NCI-H2029 (cell line): ENCODE measurements at places on chromosomes 5 and 9.

DNA sequence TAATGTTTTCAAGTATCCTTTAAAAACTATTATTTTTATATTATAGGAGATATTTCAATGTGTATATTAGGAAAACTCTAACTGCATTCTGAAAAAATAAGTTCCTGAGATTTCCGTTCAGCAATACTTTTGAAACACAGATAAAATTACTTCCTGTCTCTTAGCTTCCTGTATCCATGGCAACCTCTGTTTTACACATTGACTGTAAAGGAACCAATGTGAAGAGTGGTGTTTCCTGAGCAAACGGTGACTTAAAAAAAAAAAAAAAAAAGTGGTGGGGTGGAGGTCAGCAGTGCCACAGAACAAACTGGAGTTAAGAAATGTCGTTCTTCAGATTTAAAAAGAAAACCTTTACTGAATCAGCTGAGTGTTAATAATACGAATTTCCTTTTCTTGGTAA lies at the start of gene LRRC70:
Gene LRRC70, plus strand, starts transcription at position 280 of the 400 bp plus-strand sequence. CDS start 620 bp downstream, outside the sequence.
- DNase-seq: no peak

DNA sequence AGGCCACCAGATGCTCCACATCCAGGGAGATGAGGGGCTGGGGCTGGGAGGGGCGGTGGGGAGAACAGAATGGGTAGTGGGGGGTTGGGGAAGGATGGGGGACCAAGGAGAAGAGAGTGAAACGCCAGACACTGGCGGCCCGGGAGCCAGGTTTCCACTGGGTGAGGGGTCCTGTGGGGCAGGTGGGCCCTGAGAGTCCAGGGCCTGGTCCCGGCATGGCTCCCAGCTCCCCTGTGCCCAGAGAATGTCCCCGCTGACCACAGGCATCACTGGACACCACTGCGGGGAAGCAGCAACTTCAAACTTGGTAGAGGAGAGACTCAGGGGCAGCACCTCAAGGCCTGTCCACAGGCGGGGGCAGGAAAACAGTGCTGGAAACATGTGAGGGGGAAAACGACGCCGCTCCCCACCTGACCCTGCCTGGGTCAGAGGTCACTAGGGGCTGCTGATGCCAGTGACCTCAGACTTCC lies 13.2 kb downstream of the NINJ1 start:
- DNase-seq: no peak

GRCh38 chr5:39850291-39850690 lies 425.5 kb upstream of the DAB2 start:
- DNase-seq: no peak

DNA sequence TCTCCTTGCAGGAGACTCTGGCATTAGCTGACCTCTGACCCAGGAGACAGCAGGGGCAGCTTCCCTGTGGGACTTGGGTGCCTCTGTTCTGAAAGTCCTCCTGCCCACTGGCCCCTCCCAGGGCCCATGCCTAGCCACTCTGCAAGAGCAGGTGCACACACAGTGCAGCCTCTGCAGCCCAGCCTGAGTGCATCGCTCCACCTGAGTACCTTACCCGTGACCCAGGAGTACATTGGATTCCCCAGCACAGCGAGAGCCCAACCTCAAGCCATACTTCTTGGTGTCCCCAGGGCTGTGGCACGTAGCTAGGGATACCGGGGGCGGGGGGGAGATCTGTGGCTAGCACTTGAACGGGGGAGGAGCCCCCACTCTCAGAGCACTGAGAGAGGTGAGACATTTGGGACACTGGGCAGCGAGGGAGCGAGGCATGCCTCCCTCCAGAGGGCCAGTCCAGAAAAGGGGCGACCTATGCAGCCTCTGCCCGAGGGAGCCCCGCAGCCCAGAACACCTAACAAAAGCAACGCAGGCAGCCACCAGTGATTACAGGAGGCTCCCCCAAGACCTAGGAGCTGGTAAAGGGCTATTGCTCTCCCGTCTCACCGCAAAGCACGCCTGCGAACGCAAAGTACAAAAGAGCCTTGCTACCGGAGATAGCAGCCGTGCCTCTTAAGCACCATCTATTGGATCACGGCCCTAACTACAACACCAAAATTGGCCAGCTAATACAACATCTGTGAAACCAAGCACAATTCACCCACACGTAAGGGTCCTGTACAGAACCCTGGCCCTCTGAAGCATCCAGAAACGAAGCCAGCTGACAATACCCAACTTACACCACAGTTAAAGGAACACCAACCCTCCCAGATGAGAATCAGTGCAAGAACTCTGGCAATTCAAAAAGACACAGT lies 826 bp upstream of the PRDM9 start:
- no peak for DNase-seq

DNA sequence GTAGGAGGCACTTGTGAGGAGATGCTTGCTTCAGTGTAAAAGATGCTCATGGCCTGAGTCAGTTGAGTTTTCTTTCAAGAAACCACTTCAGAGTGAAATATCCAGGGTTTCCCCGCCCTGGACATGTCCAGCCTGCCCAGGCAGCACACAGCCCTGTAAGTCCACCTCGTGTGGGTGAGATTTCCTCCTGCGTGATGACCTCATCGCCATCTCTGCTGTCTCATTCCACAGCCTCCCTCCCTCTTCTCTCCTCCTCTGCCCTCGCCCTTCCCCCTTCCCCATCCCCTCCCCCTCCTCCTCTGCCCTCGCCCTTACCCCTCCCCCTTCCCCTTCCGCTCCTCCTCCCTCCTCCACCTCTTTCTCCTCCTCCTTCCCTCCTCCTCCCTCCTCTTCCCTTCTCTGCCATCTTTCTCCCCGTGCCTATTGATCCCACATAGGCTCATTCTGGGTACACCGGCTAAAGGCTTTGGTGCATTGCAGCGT lies 34.0 kb upstream of the NCS1 start:
- DNase-seq: no peak

GRCh38 chr5:150661086-150661485 lies at the start of gene MYOZ3:
Gene MYOZ3 (plus strand): TSS chr5:150661251. CDS start chr5:150662942, 1,691 bp downstream.
- DNase-seq: no peak

- no peak for DNase-seq
These were observed 148.2 kb downstream of the GIN1 start for GRCh38 chr5:102971676-102972293.

DNA sequence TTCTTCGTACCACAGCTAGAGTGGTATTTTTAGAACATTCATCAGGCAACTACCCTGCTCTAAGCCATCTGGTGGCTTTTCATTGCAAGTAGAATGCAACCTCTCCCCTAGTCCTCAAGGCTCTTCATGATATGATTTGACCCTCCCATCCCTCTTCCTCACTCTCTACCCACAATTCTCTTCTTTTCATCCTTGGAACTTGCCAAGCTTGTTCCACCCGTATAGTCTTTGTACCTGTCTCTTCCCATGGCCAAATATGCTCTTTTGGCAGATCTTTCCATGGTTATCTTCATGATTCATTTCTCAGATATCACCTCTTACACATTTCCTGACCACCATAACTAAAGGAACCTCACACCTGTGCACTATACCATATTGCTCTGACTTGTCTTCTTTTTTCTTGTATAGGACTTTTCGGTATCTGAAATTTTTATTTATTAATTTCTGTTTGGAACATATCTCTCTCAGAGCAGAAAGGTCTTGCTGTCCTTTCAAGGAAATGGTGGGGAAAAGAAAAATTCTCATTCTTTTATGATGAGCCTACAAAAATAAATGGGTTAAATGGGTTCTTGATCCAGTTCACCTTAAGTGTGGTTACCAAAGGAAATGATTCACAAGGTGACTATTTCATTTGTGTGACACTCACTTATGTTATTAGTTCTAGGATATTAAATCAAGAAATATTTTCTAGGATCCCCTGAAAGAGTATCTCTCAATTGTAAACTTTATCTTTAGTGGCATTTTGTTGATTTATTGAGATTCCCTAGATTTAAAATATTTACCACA lies 3.7 kb upstream of the CD274 start:
- no peak for DNase-seq

GRCh38 chr5:180133971-180134508 lies 62.5 kb upstream of the RNF130 start:
- DNase-seq: no peak

DNA sequence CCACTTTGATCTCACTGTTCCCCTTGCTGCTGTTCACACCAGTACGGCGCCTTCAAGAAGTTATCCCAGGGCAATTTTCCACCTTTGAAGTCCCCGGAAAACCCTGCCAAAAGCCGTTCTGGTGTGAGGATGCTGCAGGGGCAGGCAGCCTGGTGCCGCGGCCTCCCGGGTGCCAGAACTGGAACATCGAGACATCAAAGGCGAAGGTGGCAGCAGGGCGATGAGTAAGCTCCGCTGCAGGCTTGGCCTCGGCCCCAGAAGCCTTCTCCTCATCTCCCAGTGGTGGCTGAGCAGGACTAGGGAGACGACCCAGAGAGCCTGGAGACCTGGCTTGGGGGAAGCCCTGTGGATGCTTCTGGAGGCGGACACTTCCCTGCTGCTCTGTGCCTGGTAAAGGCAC lies 115.3 kb upstream of the MSX2 start:
- DNase-seq: no peak

- no peak for DNase-seq
These were observed 1060.5 kb upstream of the DMAC1 start for GRCh38 chr9:8860086-8860485.

GRCh38 chr5:131463656-131464055 lies 171.4 kb downstream of the RAPGEF6 start:
- no peak for DNase-seq

GRCh38 chr9:5718296-5719032 lies 89.6 kb downstream of the RIC1 start:
- DNase-seq: no peak

- no peak for DNase-seq
These were observed 46.8 kb upstream of the HAPLN1 start for GRCh38 chr5:83767409-83767992.

- DNase-seq: no peak
These were observed 8.9 kb downstream of the RAB24 start for GRCh38 chr5:177294632-177295031.

GRCh38 chr5:14465116-14465515 lies 116.5 kb upstream of the OTULINL start:
- no peak for DNase-seq

GRCh38 chr5:57358796-57359592 lies 123.6 kb downstream of the ACTBL2 start:
- DNase-seq: no peak

DNA sequence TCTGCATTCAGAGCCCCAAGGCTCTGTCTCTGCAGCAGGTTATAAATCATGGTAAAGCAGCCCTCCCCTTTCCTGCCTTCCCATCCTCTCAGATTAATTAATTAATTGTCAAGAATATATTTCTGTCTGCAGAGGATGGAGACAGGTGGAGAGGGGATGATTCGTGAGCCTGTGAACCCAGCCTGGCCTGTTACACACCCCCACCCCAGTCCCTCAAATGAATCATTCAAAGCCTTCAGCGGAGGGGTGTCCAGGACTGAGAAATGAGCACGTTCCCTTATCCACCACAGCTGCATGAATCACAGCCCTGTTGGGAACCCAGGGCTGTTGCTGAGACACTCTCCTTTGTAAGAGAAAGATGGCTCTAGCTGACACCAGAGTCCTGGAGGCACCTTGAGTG lies 56.0 kb downstream of the NIPAL4 start:
- no peak for DNase-seq

GRCh38 chr5:85293145-85293785 lies 908.6 kb upstream of the EDIL3 start:
- peak; percentile 2 for DNase-seq

GRCh38 chr9:16321461-16322119 lies 548.9 kb downstream of the BNC2 start:
- DNase-seq: no peak

DNA sequence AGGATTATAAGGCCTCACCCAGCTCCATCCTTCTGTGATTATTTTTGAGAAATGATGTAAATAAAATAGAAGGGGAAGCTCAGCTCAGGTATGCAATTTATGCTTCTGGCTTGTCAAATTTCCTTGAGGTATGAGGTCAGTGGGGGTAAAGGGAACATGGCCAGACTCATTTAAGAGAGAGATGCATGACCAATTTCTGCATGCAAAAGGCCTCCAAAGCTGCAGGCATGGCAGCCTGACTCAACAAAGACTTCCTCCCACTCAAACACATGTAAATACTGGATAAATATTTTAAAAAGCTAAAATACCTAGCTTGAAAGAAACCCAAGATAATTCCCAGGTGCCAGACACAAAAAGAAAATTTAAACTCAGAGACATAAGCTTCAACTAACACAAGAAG lies 101.4 kb upstream of the SLC1A3 start:
- no peak for DNase-seq

- DNase-seq: no peak
These were observed 46.5 kb downstream of the MAPKAP1 start for GRCh38 chr9:125660557-125660956.

DNA sequence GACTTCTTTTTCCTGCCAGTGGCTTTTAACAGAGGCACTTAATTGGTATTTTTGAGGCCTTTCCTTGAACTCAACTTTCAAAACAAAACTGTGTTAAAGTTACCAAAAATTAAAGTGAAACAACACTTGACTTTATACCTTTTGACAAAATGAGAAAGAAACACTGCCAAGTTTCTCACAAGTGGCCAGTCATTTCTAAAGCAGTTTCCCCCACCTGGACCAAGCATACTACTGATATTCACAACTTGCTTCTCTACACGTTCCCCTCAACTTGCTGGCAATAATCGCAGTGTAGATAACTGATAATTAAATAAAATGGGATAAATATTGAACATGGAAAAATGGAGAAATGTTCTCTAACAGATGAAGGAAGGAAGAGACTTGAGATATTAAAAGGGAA lies 135.7 kb downstream of the TLR4 start:
- DNase-seq: no peak

- DNase-seq: peak; percentile 15
These were observed 59.3 kb downstream of the FSTL4 start for GRCh38 chr5:133552925-133553525.

- DNase-seq: no peak
These were observed 377.6 kb downstream of the BRINP1 start for GRCh38 chr9:118991366-118992285.

DNA sequence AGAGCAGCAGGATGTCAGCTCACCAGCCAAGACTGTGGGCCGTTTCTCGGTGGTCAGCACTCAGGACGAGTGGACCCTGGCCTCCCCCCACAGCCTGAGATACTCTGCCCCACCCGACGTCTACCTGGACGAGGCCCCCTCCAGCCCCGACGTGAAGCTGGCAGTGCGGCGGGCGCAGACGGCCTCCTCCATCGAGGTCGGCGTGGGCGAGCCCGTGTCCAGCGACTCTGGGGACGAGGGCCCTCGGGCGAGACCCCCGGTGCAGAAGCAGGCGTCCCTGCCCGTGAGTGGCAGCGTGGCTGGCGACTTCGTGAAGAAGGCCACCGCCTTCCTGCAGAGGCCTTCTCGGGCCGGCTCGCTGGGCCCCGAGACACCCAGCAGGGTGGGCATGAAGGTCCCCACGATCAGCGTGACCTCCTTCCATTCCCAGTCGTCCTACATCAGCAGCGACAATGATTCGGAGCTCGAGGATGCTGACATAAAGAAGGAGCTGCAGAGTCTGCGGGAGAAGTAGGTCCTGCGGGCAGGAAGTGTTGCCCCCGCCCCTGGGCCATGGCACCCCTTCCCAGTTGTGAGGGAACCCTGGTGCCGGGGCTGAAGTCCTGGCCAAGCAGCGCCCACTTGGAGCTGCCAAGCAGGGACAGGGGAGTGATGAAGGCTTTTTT lies 108.9 kb downstream of the WNK2 start:
- DNase-seq: no peak
